ENCODE measurements at places on chromosomes 6 and 20.

GRCh38 chr6:121711472-121711871 is 276.0 kb downstream of the GJA1 start:
- DNase-seq = no peak

GRCh38 chr6:44034391-44034861 is 92.8 kb downstream of the MRPL14 start:
- no peak for DNase-seq

DNA sequence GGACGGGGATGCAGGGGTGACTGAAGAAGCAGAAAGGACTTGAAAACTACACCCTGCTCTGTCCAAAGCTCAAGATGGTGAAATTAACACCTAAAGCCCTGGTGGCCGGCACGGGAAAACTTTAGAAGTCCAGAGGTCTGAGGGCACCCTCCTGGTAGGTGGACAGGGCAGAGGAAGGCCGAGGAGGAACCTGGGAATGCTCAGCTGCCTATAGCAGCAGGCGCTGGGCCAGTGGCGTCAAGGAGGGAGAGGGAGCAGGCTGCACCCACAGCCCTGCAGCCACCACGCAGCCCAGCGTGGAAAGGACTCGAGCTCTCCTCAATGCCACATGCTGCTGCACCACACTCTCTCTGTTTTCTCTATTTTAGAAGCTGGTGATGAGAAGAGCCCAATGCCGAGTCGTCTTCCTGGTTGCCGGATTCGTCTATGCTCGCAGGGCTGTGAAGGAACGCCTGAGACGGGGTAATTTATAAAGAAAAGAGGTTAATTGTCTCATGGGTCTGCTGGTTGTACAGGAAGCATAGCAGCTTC is 248.3 kb upstream of the AFDN start:
- DNase-seq = no peak

- DNase-seq = no peak
Measured at GRCh38 chr6:87575423-87575822, 14.4 kb downstream of the RARS2 start.

DNA sequence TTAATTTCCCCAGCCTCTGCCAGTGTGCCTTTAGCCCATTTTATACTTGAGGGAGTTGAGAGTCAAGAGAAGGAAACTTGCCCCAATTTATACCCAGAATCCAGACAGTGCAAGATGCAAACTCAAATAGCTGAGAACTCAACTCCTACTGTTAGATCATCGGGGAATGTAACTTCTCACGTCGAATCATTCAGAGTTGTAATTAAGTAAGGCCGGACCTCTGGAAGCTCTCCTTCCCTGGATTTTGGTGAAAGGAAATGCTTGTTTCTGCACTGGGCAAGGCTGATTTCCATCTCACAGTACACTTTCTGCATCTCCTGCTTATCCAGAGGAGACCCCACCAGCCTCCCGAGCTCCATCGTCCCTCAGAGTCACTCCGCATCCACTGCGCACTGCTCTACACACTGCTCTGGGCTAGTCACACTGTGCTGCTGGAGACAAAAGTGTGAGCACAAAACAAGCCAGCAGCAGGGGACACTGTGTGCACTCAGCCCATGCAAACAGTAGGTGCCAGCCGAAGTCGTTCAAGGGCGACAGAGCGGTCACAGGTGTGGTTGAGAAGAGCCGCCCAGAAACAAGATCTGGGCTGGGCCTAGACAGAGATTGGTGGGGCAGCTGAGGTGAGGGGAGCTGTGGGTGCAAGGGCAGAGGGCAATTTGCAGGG is 150.4 kb upstream of the QKI start:
- no peak for DNase-seq

DNA sequence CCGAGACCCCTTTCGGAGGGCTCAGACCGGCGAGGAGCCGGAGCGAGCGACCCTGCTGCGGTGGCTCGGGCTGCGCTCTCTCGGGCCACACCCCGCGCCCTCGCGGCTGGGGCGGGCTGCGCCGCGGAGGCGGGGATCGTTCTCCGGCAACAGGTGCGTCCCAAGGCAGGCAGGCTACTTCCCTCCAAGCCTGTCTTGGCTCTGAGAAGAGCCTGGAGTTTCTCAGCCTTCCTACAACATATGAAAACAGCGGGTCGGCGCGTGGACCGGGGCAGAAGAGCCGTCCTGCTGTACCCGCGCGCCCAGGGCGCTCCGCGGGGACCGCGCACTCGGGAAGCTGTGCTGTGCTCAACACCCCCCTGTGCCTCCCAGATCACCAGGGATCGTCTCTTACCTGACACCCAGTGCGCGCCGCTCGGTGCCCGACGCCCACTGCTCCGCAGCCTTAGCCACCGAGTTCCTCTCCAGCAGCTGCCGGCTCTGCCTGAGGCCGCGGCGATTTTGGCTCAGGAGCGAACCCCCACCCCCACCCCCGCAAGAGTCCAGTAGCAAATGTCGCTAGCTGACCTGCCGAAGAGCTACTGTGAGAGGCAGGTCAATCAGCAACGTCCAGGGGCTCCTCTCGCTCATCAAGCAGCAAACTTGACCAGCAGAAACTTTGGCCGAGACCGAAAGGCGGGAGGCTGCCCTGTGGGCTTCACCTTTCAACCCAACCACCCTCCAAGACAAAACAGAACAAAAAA is 3.7 kb upstream of the OLIG3 start:
- no peak for DNase-seq

DNA sequence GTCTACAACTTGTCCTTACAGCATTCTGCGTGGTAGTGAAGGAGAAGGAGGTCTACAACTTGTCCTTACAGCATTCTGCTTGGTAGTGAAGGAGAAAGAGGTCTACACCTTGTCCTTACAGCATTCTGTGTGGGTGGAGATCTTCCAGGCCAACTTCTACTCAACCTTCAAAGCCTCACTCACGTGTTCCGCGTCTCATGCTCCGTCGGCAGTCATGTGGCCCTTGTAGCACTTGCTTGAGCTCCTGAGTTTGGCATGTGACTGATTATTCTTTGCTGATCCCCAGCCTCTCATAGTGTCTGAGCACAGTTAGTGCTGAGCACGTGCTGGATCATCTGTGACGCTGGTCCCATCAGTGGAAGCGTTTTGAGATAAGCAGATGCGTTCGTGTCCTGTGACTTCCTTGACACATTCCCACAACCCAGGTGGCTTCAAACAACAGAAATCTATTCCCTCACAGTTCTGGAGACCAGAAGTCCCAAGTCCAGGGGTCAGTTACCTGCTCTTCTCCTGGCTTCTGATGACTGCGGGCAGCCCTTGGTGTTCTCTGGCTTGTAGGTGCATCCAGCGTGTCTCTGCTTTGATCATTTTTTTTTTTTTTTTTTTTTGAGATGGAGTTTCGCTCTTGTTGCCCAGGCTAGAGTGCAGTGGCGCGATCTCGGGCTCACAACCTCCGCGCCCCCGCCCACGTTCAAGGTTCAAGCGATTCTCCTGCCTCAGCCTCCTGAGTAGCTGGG is 2.6 kb downstream of the SS18L1 start:
- no peak for DNase-seq

DNA sequence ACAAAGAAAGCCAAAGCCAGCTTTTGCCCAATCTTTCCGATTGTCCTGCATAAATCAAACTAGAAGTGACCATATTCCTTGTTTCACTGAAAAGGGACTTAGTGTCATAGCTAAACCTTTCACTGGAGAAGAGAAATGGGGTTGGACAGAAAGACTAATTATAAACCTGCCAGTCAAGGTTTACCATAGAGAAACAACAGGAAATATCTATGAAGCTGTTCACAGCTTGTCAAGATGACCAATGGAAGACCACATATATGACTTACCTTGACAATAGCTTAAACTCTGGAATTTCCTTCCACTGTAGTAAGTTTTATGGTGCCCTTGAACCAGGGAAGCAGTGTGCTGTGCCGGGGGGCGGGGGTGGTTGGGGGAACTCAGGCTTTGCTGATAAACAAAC is 107.7 kb upstream of the PHACTR1 start:
- DNase-seq = no peak

GRCh38 chr6:81750681-81751387 is 1.6 kb downstream of the TENT5A start:
- no peak for DNase-seq

DNA sequence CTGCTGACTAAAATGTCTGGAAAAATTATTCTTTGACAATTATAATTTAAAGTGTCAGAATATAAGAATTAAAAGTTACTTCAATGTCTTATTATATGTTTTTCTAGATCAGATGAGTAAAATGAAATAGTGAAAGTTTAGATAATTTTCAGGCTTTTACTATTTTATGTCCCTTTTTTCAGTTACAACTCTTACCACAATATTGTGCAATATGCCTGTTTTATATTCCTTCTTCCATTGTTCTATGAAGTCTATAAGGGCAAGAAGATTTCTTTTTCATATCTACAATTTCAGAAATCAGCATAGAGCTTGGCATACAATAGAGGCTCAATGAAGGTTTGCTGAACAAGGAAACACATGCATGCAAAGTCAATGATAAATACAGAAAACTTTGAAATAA is 401.2 kb upstream of the HTR1E start:
- no peak for DNase-seq

GRCh38 chr6:145086197-145086596 is 649.1 kb downstream of the EPM2A start:
- no peak for DNase-seq

DNA sequence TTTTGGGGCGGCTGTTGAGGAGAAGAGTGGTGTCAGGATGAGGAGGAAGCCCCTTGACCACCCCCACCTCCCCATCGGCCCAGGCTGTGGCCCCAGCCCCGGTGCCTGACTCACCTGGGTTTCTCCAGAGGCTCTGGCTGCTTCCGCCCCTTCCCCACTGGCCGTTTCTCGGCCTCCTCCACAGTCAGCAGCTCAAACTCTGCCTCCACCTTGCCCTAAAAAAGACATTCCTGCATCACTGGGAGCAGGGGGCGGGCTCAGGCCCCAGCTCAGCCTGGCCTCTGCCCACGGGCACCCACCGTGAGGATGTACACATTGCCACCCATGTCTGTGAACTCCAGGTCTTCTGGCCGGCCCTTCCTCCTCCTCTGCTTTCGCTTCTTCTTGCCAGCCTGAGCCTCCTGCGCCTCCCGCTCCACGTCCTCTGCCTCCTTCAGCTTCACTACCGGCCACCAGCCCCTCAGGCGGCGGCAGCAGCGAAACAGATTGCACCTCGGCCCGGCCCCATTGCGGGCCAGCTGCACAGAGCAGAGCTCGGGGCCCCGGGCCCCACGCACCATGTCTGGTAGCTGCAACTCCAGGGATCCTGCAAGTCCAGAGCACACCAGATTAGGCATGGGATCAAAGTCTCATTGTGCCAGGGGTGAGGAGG is 17.3 kb downstream of the ERGIC3 start:
- DNase-seq = no peak

GRCh38 chr6:158808941-158809678 is 10.1 kb downstream of the EZR start:
- DNase-seq = no peak

- no peak for DNase-seq
Measured at GRCh38 chr6:5442916-5443315, 181.6 kb downstream of the FARS2 start.

DNA sequence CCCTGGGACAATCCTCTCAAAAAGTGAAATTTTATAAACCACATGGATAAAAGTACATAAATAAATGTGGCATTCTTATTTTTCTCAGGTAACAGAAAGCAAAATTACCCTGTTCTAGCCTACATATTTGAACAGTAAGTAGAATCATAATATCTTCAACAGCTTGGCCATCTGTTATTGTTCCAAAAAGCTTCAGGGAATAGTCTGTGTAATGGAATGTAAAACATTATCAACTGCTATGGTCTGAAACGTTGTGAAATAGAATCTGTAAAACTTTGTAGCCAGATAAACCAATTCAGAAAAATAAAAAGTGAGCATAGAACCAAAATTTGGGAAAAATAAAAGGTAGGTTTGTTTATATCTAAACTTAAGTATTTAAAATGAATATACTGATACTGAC is 114.7 kb downstream of the THEMIS start:
- DNase-seq = no peak

DNA sequence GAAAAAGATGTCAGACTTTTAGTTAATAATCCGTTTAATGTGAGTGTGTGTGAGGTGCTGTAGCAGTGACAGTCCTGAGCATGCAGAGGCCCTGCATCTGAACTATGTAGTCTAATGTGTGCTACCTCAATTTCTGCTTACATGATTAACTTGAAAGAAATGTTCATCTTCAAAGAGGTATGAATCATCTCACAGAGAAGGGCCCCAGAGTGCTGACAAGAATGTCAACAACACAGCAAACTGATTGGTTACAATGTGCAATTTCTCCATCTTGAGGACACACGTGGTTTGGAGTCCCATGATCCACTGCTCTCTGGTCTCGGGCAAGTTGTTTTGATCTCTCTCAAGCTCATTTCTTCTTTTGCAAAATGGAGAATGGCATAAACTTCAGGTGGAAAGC is 61.7 kb upstream of the EMILIN3 start:
- peak; percentile 8 for DNase-seq
